ENCODE measurements at places on chromosomes 2 and 18. TPM values are rescaled to one million over a fixed set of nuclear protein-coding genes. Genes with fewer than 3 reads are reported as not detected.

Gene HJURP
- 25.5 TPM for total RNA-seq

Gene SPHKAP
- not detected for total RNA-seq

Gene GCG
- not detected for total RNA-seq

Gene GPR155
- 1.4 TPM for total RNA-seq

Gene ATF2
- total RNA-seq: 74.5 TPM

Gene C2orf81
- 0.19 TPM for total RNA-seq

Gene CPS1
- 4.3 TPM for total RNA-seq

Gene LRRTM1
- total RNA-seq: not detected

Gene KIF5C
- 0.29 TPM for total RNA-seq

Gene IL36B
- not detected for total RNA-seq

Gene THOC1
- total RNA-seq: 35.7 TPM

Gene NRBP1
- total RNA-seq: 138 TPM

Gene PJVK
- 0.98 TPM for total RNA-seq

Gene ASPRV1
- total RNA-seq: 0.33 TPM

Gene REG3A
- total RNA-seq: not detected

Gene ECEL1
- total RNA-seq: not detected

Gene THSD7B
- total RNA-seq: not detected

Gene PRKAG3
- not detected for total RNA-seq

Gene ADAM23
- 4.5 TPM for total RNA-seq

Gene MOGAT1
- not detected for total RNA-seq

Gene RIT2
- not detected for total RNA-seq

Gene MAB21L4
- total RNA-seq: not detected

Gene PROKR1
- not detected for total RNA-seq

Gene DDX1
- 90.4 TPM for total RNA-seq

Gene NFATC1
- total RNA-seq: 10.2 TPM

Gene CD207
- total RNA-seq: not detected

Gene HOXD12
- total RNA-seq: not detected

Gene SLC4A5
- total RNA-seq: 0.65 TPM

Gene FBXO36
- 2.4 TPM for total RNA-seq

Gene DNAJC5G
- total RNA-seq: 0.98 TPM

Gene MEP1B
- not detected for total RNA-seq

Gene ABCG5
- not detected for total RNA-seq

Gene ZSCAN30
- total RNA-seq: 16.4 TPM

Gene VAPA
- 318 TPM for total RNA-seq

Gene RNF144A
- 31.6 TPM for total RNA-seq

Gene FAM124B
- 177 TPM for total RNA-seq

Gene YPEL5
- 69.8 TPM for total RNA-seq

Gene UGT1A4
- total RNA-seq: not detected

Gene ACOXL
- not detected for total RNA-seq

Gene UBXN4
- total RNA-seq: 68.3 TPM

Gene PHOSPHO2
- 3.6 TPM for total RNA-seq
